ENCODE measurements at places on chromosomes 2 and 18. TPM values are rescaled to one million over a fixed set of nuclear protein-coding genes. Genes with fewer than 3 reads are reported as not detected.

GRCh38 chr2:170598067-170598395 lies 117.1 kb upstream of the SP5 start:
- H3K27me3 ChIP-seq, result peaks cover 2% of the 10 kb centered on the region
- DNase-seq, result no peak
- peaks cover 2% of the 10 kb centered on the region for H3K4me1 ChIP-seq
- H3K36me3 ChIP-seq, result no peaks in the 10 kb centered on the region

DCDC2C gene
- not detected for total RNA-seq

DNA sequence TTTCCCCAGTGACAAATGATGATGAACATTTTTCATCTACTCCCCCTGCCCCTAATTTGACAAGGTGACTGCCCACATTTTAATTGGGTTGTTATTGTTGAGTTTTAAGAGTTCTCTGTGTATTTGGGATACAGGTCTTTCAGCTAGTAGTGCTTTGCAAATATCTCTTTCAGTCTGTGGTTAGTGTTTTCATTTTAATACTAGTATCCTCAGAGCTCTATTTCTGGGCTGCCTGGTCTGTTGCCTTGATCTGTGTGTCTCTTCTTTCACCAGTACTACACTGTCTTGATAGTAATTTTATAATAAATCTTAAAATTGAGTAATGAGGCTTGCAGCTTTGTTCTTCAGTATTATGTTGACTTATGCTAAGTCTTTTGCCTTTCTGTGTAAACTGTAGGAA lies 19.7 kb downstream of the EIF5B start:
- H3K27me3 ChIP-seq, result no peaks in the 10 kb centered on the region
- H3K36me3 ChIP-seq, result peaks cover 8% of the 10 kb centered on the region
- no peak for DNase-seq
- no peak overlapping the region for H3K27ac ChIP-seq

- H3K27ac ChIP-seq, result no peak overlapping the region
- H3K4me1 ChIP-seq, result peaks cover 21% of the 10 kb centered on the region
- H3K27me3 ChIP-seq, result no peaks in the 10 kb centered on the region
- H3K36me3 ChIP-seq, result no peaks in the 10 kb centered on the region
- DNase-seq, result no peak
- no peak overlapping the region for H3K4me3 ChIP-seq
These were observed 16.1 kb downstream of the NCK2 start for GRCh38 chr2:105760639-105761337.

DNA sequence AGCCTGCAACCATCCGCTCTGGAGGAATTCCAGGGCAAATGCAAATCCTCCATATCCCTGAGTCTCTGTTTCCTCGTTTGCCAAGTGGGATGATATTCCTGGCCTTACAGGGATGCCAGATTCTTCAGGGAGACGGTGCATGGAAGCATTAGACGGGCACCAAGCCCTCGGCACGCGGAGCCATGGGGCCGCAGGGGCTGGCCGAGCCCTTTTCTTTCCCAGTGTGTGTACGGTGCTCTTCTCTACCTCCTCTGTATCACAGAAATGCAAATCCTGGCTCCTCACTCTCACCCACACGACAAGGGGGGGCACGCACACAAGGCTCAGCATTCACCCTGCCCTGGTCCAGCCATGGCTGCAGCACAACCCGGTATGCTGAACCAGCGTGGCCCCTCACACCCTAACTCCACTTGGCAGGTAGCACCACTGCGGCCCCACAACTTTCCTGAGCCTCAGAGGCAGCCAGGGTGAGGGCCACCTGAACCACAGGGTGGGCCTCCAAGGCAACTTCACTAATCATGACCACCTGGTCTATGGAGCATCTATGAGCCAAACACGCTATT lies 64.1 kb upstream of the SALL3 start:
- no peak overlapping the region for H3K4me3 ChIP-seq
- no peaks in the 10 kb centered on the region for H3K36me3 ChIP-seq
- H3K4me1 ChIP-seq, result no peaks in the 10 kb centered on the region

GRCh38 chr2:123670286-123670685 lies 354.8 kb upstream of the CNTNAP5 start:
- no peaks in the 10 kb centered on the region for H3K27me3 ChIP-seq
- no peaks in the 10 kb centered on the region for H3K36me3 ChIP-seq
- H3K27ac ChIP-seq, result no peak overlapping the region
- no peak overlapping the region for H3K4me3 ChIP-seq

DNA sequence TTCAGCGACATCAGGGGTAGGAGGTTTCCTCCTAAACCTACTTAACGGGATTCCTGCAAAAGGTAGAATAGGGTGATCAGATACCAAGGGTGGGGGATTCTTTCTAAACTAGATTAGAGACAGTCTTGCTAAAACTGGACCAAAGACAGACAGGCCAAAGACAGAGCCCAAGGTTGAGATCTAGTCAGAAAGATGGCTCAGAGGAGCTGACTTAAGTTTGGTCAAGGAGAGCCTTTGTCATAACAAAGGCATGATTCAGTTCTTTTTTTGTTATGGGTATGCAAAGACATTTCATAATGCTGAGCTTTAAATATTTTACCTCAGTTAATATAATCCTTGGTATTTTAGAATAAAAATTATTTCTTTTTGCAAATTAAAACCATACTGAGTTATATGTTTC lies 17.8 kb upstream of the GPR75 start:
- no peaks in the 10 kb centered on the region for H3K27me3 ChIP-seq
- no peaks in the 10 kb centered on the region for H3K4me1 ChIP-seq
- no peak overlapping the region for H3K4me3 ChIP-seq
- DNase-seq, result no peak

GRCh38 chr18:33710269-33710668 lies 132.2 kb downstream of the ASXL3 start:
- H3K27me3 ChIP-seq, result no peaks in the 10 kb centered on the region
- peaks cover 4% of the 10 kb centered on the region for H3K4me1 ChIP-seq
- H3K4me3 ChIP-seq, result no peak overlapping the region

NEB gene
- 0.92 TPM for total RNA-seq

AKAIN1 gene
- total RNA-seq, result not detected

GRCh38 chr2:113058998-113059960 lies at the start of gene IL36RN:
Gene IL36RN, plus strand, starts transcription at chr2:113059198. Its CDS starts 241 bp downstream, at chr2:113059439.
- H3K27ac ChIP-seq, result peak within 1 kb of the TSS; percentile 80
- H3K4me1 ChIP-seq, result peaks cover 13% of the 10 kb centered on the region
- DNase-seq, result no peak
- H3K4me3 ChIP-seq, result peak within 1 kb of the TSS; percentile 20
- H3K27me3 ChIP-seq, result peaks cover 14% of the 10 kb centered on the region

ACTG2 gene
- 10.0 TPM for total RNA-seq

- H3K36me3 ChIP-seq, result peaks cover 12% of the 10 kb centered on the region
- H3K27me3 ChIP-seq, result peaks cover 2% of the 10 kb centered on the region
- no peak overlapping the region for H3K4me3 ChIP-seq
- no peak for DNase-seq
- H3K27ac ChIP-seq, result no peak overlapping the region
- H3K4me1 ChIP-seq, result no peaks in the 10 kb centered on the region
These were observed 11.6 kb upstream of the CASP10 start for GRCh38 chr2:201171259-201171814.

GRCh38 chr18:69432847-69433246 lies 32.2 kb downstream of the DOK6 start:
- no peak for DNase-seq
- H3K4me3 ChIP-seq, result no peak overlapping the region
- peaks cover 9% of the 10 kb centered on the region for H3K4me1 ChIP-seq
- H3K36me3 ChIP-seq, result peaks cover 2% of the 10 kb centered on the region

DPYSL5 gene
- total RNA-seq, result 2.8 TPM

GRCh38 chr2:28755421-28755820 lies 3.8 kb downstream of the PPP1CB start:
- peak overlapping the region; percentile 2 for H3K4me3 ChIP-seq

- peak overlapping the region; percentile 94 for H3K27ac ChIP-seq
- no peaks in the 10 kb centered on the region for H3K27me3 ChIP-seq
- peaks cover 47% of the 10 kb centered on the region for H3K4me1 ChIP-seq
- no peak for DNase-seq
- no peaks in the 10 kb centered on the region for H3K36me3 ChIP-seq
- peak overlapping the region; percentile 9 for H3K4me3 ChIP-seq
These were observed 333.6 kb downstream of the METTL4 start for GRCh38 chr18:2237706-2238105.

DNA sequence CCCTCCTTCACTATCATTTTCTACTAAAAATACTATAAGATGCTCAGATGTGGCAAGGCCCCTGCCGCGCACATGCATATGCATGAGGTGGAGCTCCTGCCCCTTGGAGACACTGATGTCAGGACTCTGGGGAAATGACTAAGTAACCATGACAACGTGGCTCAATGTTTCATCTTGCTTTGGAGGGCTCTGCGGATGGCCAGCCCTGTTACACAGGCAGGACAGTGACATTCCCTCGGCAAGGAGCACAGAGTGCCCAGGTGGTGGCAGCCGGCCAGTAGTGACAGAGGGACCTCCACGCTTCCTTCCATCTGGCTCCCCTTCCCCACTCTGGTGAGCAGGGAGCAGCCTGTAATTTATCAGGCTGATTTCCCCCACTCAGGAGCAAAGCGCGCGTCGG lies 364.1 kb downstream of the SS18 start:
- H3K4me3 ChIP-seq, result no peak overlapping the region
- peaks cover 3% of the 10 kb centered on the region for H3K36me3 ChIP-seq

SP9 gene
- total RNA-seq, result 1.4 TPM

DNA sequence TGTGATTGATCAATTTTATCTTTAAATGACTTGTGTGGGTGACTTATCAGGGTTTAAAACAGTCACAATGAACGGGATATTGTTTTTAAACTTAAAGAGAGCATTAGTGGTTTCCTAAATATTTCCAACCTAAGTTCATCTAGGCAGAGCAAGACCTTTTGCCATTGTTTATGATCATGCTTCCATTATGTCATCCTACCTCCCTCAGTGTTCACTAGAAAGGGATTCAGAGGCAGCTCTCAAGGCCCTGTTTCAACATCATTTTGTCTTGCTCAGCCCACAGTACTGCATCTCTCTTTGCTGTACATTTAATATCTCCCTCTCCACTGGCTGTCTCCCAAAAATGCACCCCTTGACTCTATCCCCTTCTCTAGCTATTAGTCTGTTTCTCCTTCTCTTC lies 21.5 kb upstream of the PELI1 start:
- H3K4me1 ChIP-seq, result peaks cover 6% of the 10 kb centered on the region
- H3K27me3 ChIP-seq, result no peaks in the 10 kb centered on the region
- no peak for DNase-seq
- no peaks in the 10 kb centered on the region for H3K36me3 ChIP-seq
- H3K4me3 ChIP-seq, result no peak overlapping the region
- H3K27ac ChIP-seq, result no peak overlapping the region

KLHL30 gene
- 0.20 TPM for total RNA-seq

DNA sequence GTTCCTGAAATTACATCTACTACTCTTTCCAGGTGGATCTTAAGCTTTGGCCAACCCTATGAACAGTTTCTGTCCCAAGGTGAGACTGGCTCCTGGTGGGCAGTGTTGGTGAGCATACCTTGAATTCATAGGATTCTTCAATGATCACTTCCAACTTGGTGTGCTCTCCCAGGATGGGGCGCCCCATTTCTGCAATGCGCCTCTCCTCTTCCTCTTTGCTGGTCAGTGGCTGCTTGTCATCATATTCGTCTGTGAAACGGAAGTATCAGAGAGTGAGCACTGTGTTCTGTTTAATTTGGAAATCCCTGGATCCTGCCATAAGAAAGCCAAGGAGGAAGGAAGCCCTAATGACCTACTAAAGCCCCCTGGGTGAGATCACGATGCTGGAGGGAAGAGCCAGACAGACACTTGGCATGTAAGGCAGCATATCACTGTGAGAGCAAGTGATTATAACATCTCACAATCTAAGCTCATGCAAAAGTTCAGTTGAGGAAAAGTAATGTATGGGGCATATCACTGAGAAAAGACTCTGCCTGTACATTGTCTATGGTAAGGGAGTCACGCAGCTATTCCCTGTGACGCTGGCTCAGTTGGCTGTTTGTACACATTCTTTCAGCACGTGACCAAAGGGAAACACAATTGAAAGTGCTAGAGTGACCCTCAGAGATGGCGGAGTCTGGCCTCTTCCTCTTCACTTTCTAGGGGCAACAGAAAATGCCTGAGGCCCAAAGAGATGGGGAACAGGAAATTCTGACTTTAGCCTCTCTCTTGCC lies 287.0 kb downstream of the SLC8A1 start:
- no peak for DNase-seq
- peaks cover 13% of the 10 kb centered on the region for H3K36me3 ChIP-seq
- H3K4me1 ChIP-seq, result peaks cover 29% of the 10 kb centered on the region
- H3K27ac ChIP-seq, result no peak overlapping the region
- H3K27me3 ChIP-seq, result no peaks in the 10 kb centered on the region

DNA sequence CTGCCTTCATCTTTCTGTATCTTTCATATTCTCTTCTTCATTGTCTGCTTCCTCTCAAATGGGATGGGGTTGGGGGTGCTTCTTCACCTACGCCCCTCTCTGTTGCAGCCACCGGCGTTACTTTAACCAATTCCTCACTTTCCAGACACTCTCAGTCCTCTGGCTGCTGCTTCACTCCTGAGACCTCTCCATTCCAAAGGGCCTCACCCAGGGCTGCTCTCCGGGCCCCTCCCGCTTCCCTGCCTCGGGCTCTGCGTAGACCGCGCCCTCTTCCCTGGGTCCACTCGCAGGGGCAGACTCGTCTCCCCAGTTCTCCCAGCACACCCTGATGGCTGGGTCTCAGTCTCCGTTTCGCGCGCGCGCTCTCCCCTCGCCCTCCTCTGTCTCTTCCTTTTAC lies 926 bp downstream of the SERPINB8 start:
- peak; percentile 64 for DNase-seq
- peak overlapping the region; percentile 90 for H3K4me3 ChIP-seq
- H3K27me3 ChIP-seq, result no peaks in the 10 kb centered on the region
- H3K36me3 ChIP-seq, result no peaks in the 10 kb centered on the region
- H3K4me1 ChIP-seq, result peaks cover 28% of the 10 kb centered on the region

DNA sequence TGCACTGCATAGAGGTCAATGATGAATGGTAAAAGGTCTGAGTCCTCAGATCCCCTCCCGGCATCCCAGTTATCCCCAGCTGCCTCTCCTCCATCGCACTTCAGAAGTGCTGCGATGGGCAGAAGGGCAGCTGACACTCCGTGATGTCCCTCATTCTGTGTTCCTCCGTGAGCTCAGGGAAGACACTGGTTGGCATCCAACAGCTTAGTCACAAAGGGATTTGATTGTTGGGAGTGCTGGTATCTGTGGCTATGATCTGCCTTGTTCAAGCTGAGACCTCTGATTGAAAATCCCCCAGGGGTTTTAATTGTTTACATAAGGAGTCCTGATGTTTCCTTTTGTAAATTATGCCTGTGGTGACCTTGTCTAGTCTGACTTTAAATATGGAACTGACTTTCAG lies 19.0 kb upstream of the SAG start:
- no peak overlapping the region for H3K4me3 ChIP-seq
- no peak overlapping the region for H3K27ac ChIP-seq
- DNase-seq, result no peak
- peaks cover 2% of the 10 kb centered on the region for H3K4me1 ChIP-seq

- H3K27me3 ChIP-seq, result no peaks in the 10 kb centered on the region
- no peak for DNase-seq
- H3K4me1 ChIP-seq, result peaks cover 30% of the 10 kb centered on the region
These were observed 6.2 kb downstream of the PXDN start for GRCh38 chr2:1738163-1738562.

GRCh38 chr18:45686891-45687611 lies 36.9 kb upstream of the SLC14A1 start:
- H3K27me3 ChIP-seq, result peaks cover 11% of the 10 kb centered on the region
- DNase-seq, result no peak
- no peak overlapping the region for H3K4me3 ChIP-seq
- H3K36me3 ChIP-seq, result no peaks in the 10 kb centered on the region
- no peak overlapping the region for H3K27ac ChIP-seq
